ENCODE measurements at places on chromosomes 11 and 22. TPM values are rescaled to one million over a fixed set of nuclear protein-coding genes. Genes with fewer than 3 reads are reported as not detected.

Gene VEGFB
- 11.5 TPM for total RNA-seq

DNA sequence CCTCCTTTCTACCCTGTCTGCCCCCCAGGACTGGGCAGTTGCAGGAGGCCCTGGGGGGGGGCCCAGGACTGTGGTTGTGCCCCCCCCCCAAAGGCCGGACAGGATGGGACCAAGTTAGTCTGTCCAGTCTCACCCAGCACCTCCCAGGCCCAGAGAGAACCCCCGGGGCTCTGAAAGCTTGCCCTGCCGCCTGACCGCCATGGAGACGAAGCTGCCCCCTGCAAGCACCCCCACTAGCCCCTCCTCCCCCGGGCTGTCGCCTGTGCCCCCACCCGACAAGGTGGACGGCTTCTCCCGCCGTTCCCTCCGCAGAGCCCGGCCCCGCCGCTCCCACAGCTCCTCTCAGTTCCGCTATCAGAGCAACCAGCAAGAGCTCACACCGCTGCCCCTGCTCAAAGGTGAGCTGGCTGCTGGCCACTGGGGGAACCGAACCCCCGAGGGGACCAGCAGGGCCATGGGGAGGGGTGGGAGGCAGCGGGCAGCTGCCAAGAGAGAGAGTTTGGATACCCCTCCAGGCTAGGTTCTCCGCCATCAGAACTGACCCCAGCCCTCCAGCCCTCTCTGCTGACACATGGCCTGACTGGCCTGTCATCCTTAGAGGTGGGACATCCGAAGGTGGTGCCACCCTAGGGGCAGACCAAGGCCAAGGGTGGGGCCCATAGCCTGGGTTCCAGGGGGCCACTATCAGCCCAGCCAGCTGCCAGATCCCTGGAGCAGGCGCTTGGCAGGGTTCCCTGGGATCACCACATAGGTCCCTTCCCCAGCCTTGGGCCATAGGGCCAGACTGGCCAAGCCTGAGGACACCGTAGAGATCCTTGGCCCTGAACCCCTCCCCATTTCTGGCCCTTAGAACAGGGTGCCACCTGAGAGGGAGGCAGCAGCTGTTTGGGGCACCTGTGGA lies 1.3 kb downstream of the PPP2R5B start:
- no peak for DNase-seq

DNA sequence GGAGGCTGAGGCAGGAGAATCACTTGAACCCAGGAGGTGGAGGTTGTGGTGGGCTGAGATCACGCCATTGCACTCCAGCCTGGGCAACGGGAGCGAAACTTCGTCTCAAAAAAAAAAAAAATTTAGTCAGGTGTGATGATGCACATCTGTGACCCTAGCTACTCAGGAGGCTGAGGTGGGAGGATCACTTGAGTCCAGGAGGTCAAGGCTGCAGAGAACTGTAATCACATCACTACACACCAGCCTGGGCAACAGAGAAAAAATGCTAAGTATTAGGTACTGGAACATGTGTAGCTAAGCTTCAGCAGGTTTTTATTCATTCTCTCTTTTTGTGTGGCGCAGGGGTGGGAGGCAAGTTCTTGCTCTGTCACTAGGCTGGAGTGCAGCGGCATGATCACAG lies 64.2 kb upstream of the SLN start:
- DNase-seq = no peak

- no peak for DNase-seq
Observed at GRCh38 chr11:8023831-8024555, 36.9 kb downstream of the EIF3F start.

GRCh38 chr11:1087961-1088926 lies 13.6 kb downstream of the MUC2 start:
- DNase-seq = no peak

- no peak for DNase-seq
Observed at GRCh38 chr11:111417766-111418435, 38.8 kb upstream of the POU2AF1 start.

Gene SCUBE2
- 2.4 TPM for total RNA-seq

DNA sequence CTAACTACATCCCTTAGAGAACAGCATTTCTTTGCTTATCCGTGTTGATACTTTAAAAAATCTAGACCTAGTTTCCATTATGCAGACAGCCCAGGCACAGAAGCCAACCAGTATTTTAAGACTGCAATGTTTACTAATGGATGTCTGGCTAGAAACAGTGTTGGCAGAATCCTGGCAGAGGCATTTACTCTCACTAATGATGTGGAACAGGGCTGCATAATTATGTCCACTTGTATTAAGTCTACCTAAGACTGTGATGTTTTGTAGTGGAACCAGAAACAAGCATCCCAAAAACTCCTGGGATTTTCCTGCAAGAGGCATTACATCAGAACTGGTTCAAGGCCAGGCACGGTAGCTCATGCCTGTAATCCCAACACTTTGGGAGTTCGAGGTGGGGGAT lies 50.2 kb upstream of the PICALM start:
- no peak for DNase-seq

Gene CDON
- 25.2 TPM for total RNA-seq

DNA sequence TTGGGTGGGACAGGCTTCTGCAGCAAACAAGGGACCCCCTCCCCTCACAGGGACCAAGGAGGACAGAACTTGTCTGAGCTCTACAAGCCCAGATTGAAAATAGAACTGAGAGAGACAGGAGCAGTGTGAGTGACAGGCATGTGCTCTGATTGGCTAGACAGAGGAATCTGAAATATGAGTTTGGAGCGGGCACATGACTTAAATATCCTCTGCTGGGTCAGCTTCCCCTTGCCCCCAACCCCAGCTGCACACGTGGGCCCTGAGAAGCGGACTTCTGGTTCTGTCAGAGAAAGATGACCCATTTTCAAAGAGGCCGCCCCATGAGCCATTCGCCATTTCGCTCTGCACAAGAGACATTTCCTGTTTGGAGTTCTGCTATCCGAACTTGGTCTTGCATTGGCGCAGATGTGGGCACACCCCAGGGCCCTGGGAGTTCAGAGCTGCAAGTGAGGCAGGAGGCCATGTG lies 5.3 kb downstream of the TUBA8 start:
- no peak for DNase-seq

Gene RHOD
- 10.5 TPM for total RNA-seq

- no peak for DNase-seq
Observed at GRCh38 chr22:36335621-36336020, 52.1 kb downstream of the MYH9 start.

Gene FAM118A
- 26.6 TPM for total RNA-seq

Gene CHRM1
- not detected for total RNA-seq

Gene PAX6
- total RNA-seq = 2.7 TPM

- DNase-seq = peak; percentile 30
Observed at GRCh38 chr11:82718307-82718706, 15.4 kb downstream of the FAM181B start.

DNA sequence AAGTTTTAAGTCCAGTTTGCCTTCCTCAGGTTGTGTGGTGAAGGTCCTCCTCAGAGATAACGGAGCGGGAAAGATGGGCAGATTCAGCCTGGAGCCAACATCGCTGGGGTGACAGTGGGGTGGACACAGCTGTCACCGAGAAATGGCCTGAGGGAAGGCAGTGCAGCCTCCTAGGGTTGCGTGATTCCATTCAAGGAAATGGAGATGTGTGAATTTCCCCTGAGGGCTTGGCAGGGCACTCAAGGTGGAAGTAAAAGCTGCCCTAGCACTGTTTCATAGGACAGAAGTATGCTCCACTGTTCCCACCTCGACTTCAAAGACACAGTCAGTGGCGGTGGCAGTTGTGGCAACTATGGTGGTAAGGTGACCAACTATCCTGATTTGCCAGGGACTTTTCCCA lies 15.4 kb upstream of the CAT start:
- DNase-seq = no peak

GRCh38 chr11:36240173-36240572 lies 49.1 kb downstream of the COMMD9 start:
- DNase-seq = no peak

DNA sequence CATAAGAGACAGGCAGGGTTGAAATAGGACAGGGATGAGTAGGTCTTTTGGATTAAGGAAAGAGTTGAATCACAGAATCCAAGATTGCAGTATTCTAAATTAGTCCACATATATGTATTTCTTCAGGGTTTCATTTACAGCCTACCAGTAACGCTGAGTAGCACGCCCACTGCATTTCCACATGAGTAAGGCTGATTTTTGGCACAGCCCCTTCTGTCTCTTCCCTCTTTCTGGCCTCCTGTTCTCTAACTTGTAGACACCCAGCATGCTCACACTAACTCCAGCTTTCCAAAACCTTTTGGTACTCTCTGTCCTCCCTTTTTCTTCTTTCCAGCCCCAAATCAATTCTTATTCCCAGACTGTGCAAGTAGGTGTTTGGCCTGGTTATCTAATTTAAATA lies 3.7 kb upstream of the SIK2 start:
- DNase-seq = no peak

DNA sequence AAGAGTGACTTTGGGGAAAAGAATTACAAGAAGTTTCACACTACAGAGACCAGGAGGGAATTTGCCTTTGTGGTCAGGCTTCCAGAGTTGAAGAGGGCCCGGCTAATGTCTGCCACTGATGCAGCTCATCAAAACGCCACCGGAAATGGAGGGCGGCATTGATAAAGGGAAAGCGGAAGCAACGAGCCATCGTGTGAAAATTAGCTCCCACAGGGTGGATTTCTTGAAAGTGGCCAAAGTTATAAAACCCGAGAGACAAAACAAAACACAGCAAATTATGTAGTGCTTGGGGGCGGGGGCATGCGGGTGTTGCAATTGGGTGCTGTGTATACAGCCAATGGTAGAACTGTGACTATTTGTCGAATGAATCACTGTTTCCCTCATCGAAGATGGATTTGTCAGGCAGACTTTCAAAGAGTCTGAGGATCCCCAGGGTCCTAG lies 113.0 kb downstream of the ADAMTS15 start:
- no peak for DNase-seq

DNA sequence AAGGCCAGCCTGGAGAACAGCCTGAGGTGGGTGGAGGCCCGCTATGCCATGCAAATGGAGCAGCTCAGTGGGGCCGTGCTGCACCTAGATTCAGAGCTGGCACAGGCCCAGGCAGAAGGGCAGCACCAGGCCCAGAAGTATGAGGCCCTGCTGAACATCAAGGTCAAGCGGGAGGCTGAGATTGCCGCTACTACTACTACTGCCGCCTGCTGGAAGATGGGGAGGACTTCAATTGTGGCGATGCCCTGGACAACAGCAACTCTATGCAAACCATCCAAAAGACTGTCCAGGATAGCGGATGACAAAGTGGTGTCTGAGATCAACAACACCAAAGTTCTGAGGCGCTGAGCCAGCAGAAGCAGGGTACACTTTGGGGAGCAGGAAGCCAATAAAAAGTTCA lies 3.1 kb upstream of the TMEM218 start:
- DNase-seq = no peak

DNA sequence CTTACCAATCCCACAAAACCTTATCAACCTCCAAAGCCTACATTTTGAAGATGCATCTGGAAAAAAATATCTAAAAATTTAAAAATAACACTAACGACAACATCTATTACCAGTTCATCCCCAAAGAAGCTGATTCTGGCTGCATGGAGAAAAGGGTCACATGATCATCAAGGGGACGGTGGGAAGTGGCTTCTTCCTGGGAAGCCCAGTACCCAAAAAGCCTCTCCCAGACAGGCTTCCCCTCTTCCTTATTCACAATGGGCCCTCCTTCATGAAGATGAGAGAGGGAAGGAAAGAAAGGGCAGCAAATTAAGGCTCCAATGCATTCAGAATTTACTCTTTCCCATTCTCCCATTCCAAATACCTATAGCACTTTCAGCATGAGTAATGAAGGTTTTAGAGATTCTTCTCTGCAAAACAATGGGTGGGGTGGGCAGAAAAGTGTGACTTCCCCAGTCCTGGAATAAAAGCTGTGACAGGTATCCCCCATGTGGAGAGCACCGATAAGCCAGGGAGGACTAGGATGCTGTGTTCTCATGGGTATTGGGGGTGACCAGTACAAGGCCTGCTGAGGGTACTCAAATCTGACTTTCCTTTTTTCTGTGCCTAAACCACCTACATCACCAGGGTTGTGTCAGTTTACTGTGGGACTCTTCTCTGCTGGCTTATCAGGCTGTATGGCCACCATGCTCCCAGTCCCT lies 88.2 kb downstream of the SIK3 start:
- DNase-seq = no peak

GRCh38 chr11:22194907-22195306 lies 2.0 kb downstream of the ANO5 start:
- no peak for DNase-seq

- no peak for DNase-seq
Observed at GRCh38 chr22:36701965-36702621, 1.5 kb downstream of the CACNG2 start.

DNA sequence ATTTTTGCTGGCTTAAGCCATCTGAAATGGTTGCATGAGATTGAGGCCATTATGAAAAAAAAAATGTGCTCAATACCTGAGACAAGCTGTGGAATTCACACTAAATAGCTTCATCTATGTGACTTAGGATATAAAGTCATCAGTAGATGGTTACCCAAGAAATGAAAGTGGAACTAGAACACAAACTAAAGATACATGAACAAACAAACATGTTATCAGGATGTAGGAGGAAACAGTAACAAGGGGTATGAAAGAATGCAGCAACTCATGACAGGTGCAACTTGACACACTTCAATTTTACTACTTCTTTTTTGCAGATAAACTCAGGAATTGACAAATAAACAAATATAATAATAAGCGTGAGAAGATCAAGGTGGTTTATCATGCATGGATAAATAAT lies 155.0 kb downstream of the WT1 start:
- no peak for DNase-seq

Gene MMP8
- total RNA-seq = not detected

DNA sequence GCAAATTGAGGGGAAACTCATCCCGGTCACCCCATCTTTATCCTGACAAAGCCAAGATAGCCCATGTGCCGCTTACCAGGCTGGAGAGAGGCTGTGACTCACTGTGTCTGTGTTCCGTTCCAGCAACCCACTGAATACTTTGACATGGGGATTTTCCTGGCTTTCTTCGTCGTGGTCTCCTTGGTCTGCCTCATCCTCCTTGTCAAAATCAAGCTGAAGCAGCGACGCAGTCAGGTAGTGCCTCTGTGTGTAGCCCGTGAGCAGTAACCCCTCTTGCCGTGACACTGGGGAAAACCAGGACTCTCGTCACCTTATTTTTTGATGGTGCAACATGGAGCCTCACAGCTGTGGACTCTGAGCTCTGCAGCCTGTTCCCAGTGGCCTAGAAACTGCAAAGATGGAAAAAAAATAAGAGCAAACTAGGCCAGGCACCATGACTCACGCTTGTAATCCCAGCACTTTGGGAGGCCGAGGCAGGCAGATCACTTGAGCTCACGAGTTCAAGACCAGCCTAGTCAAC lies 16.9 kb downstream of the C22orf31 start:
- no peak for DNase-seq

- DNase-seq = no peak
Observed at GRCh38 chr11:115333121-115333520, 171.1 kb downstream of the CADM1 start.

All from endothelial cell (in vitro differentiated cells).